Esophagus mucosa (tissue), 1 donor: ENCODE measurements at places on chromosomes 11 and 22. TPM values are rescaled to one million over a fixed set of nuclear protein-coding genes. Genes with fewer than 3 reads are reported as not detected.

The BARX2 gene
- 92.8 TPM for total RNA-seq

The SMTNL1 gene
- total RNA-seq, result not detected

The PLAAT5 gene
- total RNA-seq, result 0.16 TPM

The PDE3B gene
- 0.44 TPM for total RNA-seq

The TBX1 gene
- 1.1 TPM for total RNA-seq

The PNPLA3 gene
- total RNA-seq, result 1.3 TPM
